ENCODE measurements at places on chromosomes 13 and 19.

DNA sequence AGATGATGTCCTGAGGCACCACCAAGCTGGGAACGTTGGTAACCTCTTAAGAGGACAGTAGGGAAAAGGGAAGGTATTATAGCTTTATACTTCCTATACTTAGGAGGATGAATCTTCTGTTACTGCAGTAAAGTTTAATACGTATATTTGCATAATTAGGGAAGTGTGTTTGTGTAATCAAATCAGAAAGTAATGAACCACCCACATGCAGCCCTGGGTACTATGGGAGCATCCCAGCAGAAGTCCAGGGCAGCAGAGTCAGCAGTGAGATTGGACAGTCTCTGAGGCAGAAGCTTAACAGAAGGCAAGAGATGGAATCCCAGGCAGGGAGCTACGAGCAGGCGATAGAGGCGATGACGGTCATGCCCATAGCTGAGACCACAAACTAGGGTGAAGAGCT, 12.5 kb downstream of the SAFB start:
- no peak for DNase-seq

DNA sequence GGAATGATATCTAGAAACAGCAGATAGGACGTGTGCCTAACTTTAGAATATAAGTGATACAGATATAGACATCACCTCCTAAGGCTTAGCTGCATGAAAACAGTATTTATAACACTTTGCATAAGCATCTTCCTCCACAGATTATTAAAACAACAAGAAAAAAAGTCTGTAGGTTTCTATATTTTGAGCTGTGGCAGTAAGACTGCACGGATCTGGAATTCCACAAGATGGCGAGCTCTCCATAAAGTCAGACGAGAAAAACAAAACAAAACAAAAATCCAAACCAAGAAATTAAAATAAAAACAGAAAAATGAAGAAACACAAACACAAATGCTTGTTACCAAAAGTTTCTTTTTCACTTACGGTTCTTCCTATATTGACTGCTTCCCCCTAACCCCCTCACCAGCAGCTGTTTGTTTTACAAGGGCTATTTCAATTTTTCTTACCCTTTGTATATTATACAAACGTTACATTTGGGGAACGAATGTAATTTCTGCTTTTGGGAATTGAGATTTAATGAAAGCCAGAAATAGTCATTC, 285.8 kb downstream of the MYO16 start:
- DNase-seq: no peak

- no peak for DNase-seq
Observed at GRCh38 chr13:105552078-105552477, 983.4 kb downstream of the EFNB2 start.

- no peak for DNase-seq
Observed at GRCh38 chr19:55339889-55340783, 460 bp downstream of the KMT5C start.

- DNase-seq: no peak
Observed at GRCh38 chr13:99339736-99340397, 32.7 kb upstream of the GPR183 start.

DNA sequence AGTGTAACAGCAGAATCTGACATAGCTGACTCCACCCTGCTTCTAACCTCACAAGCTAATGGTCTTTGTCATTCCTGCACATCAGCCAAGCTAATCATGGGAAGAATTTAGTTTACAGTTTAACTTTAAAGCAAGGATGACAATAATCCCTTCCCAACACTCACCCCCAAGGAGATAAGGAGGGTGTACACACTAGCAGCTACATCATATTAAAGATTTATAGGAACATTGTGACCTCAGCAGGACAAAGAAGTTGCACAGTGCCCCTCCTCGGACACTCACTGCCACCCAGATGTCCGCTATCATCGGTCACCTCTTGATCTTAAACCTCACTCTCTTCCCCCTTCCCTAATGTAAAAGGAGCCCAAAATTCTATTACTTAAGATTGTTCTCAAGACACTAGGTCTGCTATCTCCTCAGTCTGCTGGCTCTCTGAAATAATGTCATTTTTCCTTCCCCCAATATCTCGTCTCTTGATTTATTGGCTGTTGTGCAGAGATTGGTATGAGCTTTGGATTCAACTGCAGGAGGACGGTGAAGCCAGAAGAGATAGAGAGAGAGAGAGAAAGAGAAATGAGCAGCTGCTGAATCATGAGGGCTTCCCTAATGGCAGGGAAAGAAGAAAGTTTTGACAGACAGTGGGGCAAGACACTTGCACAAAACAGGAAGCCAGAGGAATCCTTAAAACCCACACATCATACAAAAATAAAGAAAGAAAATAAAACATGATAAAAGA, 17.5 kb upstream of the FFAR2 start:
- DNase-seq: no peak

DNA sequence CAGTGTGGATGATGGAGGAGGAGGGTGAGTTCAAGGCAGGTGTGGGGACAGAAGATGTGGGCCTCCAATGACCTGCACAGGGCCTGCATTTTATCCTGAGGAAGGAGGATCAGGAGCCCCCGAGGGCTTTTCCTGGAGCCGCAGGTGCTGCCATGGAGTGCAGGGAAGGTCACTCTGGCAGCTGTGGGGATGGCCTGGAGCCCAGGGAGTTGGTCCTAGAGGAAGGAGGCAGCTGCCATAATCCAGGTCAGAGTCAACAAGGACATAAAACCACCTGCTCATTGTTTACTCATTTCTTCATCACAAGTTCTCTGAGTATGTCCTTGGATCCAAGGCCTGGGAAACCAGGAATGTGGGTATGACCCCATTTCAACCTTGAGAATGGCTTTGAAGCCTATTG, 87.2 kb downstream of the SCGB2B2 start:
- DNase-seq: no peak

GRCh38 chr13:66663711-66664110, 566.4 kb downstream of the PCDH9 start:
- DNase-seq: no peak

DNA sequence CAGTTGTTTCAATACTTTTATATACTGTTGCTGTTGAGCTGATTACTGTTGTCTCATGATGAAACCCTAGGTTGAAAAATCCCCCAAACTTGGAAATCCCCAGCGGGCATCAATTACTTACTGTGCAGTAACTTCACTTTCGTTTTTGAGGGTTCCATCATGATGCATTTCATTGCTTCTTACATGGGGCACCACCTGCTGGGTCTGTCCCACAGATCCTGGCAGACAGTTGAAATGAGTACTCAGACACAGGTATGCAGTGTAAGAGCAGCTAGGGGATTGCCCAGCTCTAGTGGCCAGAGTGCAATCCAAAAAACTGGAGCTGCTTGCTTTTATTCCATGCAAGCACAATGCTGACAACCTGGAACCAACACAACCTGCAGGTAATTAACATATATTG, 132.5 kb upstream of the ZNF91 start:
- DNase-seq: no peak

DNA sequence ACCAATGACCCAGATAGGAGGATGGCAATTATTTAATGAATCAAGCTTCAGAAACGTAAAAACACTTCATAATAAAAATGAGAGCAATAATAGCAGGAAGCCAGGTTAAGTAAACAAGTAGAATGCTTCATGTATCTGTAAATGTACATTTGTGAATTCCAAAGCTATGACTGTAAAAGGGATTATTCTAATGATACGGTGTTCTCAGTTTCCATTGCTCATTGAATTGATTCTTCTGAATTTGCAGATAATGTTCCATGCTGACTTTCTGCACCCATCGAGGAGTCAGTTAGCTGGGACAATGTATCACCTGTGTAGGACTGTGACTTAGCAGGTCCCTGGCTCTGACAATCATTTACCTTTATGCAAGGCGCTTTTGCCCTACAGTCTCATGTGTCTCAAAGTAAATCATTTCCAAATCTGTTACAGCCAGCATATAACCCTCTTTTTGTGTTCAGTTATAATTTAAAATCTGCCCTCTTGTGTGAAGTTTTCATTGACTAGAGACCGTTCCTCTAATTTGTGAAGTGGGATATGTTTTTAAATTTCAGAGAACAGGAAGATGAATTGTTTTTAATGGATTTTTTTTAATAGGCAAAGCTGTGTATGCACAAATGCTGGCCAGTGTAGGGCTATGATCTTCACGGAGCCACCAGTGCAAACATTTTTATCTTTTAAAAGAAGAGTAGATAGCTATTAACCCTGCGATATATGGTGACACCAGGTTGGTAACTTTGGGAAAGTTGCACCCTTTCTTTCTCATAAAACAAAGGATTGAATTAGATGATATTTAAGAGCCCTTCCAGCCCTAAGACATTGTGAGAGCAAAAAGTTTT, 267.1 kb downstream of the KLF5 start:
- DNase-seq: no peak
